ENCODE measurements at places on chromosomes 11 and 22.

- DNase-seq: no peak
Measured at GRCh38 chr11:113884361-113884836, 9.0 kb upstream of the USP28 start.

DNA sequence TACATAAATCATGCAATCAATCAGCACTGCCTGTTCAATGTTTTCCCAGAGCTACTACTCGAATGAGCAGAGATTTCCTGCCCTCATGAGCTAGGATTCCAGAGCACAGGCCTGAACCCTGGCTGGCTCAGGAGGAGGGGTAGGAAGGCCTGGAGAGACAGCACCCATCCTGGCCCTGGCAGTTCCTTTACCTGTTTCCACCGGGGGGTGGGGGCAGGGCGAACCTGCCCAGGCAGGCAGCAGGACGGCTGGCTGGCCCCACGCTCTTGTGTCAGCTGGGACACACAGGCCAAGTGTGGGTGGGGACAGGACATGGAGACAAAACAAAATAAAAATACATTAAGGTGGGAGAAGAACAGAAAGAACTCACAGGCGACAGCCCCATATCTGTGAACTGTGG, 109.8 kb upstream of the BID start:
- DNase-seq: no peak

GRCh38 chr22:41197038-41197972, 7.8 kb upstream of the L3MBTL2 start:
- DNase-seq: no peak

- DNase-seq: no peak
Measured at GRCh38 chr11:128624269-128625175, 37.2 kb upstream of the ETS1 start.

DNA sequence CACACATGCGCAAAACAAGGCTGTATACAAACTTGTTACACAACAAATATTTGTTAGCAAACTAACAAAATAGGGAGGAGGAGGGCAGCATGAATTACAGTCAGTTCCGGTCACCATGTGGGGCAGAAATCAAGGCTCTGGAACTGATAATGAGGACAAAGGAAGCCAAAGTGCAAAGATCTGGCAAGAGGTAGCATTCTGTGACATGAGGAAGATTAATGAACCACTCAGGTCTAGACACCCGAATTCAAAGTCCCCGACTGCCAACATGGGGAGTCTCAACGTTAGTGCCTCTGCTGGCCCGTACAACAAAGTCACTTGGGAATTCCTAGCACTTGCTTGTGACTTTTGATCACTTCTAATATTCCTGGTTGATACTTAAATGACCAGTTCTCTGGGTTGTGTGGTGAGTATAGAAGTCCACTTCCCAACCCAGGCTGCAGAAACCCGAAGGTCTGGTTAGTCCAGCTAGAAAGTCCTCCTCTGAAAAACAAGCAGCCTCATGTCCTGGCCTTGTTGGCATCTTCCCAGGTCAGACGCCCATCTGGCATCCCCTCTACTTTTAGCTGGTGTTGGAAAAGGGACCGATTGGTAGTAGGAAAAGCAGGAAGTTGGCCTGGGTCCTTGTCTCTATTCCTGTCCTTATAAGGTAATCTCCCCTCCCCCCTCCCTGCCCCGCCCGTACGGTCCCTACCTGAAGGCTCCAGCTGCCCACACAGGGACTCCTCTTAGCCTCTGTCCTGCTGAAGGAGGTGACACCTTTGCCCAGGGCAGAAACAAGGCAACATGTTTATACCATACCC, 1.6 kb downstream of the SUN2 start:
- DNase-seq: no peak

DNA sequence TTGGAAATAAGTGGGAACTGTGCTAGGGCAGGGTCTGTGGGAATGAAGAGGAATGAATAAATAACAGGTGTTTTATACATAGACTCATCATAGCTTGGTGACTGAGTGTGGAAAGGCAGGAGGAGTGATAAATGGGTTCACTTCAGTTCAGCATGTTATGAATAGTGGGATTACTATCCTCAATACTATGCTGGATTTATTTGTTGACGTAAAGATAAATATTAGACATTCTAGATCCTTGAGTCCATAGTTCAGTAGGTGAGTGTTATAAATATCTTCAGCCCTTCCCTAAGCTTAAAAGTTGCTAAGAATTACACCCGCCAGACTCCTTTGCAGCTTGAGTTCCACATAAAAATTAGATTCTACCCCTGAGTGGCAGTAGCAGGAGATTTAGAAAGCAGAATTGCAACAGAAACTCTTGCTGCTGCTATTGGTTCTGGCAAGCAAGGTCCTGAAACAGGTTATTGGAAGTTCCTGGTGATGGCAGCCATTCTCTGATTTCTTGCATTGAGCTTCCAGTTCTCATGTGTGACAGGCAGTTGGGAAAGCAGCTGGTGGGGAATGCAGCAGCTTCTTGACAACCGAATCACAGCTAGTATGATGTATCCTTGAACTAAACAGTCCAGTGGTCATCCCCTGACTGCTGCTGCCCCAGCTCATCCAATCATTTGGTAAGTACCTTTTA, 1558.9 kb downstream of the FAM181B start:
- no peak for DNase-seq

DNA sequence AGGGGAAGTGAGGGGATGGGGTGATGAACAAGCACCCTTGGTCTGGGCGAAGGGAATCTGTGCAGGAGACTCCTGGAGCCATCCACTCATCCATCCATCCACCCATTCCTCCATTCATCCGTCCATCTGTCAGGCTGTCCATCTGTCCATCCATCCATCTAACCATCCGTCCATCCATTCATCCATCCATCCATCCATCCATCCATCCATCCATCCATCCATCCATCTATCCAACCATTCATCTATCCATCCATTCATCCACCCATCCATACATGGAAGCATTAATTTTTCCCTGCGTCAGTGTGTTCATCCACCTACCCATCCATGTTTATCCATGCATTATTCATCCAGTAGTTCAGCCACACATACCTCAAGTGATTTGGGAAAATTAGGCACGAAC, 32.0 kb downstream of the WNT11 start:
- DNase-seq: no peak

- no peak for DNase-seq
Measured at GRCh38 chr11:122031813-122032212, 84.2 kb downstream of the BLID start.

GRCh38 chr11:85826116-85826855, 15.3 kb upstream of the SYTL2 start:
- DNase-seq: no peak

DNA sequence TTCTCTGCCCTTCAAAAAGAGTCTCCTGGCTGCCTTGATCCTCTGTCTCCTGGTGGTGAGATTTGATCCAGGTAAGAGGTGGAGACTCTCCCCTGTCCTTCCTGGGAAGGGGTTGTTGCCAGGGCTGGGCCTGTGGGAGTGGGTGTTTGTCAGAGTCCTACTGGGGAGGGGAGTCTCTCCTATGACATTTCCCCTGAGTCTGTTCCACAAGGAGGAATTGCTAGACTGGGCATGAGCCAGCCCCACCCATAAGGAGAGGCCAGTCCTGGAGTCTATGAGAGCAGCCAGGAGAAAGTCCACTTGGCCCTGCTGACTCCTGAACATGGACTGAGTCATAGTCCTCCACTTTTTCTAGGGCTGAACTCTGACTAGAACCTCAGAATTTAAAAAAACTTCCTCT, 7.4 kb downstream of the PEX26 start:
- DNase-seq: no peak

DNA sequence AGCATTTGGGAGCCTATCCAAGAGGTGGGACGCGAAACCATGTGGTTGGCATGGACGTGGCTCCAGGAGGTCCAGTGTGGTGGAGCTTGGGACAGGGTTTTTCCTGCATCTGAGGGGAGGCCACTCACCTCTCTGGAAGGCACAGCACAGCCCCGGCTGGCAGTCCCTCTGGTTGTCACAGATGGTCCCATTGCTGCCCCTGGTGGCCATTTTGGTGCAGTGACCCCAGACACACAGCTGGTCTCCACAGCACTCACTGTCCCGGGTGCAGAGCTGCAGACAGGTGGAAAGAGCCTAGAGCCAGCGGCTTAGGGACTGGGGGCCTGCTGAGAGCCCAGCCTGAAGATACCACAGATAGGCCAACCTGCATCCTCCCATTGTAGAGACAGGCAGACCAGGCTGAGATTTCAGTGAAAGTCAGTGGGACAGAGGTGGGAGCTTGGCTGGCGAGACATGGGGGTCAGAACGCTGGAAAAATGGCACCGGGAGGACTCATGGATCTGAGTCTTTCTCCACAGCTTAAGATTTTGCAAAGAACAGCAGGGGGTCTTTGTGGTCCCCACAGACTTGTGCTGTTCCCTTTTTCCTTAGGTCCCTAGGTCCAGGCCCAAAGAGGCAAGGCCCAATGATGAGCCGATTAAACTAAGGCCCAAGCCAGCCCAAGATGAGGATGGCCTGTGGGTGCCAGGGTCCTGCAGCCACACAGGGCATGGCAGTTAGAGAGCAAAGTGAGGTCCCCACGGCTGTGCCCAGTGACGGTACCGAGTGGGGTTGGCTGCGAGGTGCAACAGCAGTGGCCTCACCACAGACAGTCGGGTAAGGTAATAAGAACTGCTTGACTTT, 41.4 kb downstream of the DKK3 start:
- DNase-seq: no peak

All from SIG-M5 (cell line).